IMR-90 (cell line): ENCODE measurements at places on chromosomes 3 and 15. TPM values are rescaled to one million over a fixed set of nuclear protein-coding genes. Genes with fewer than 3 reads are reported as not detected.

- DNase-seq = no peak
These were observed 54.5 kb downstream of the GABRG3 start for GRCh38 chr15:27025481-27025966.

Gene DPH6
- 6.1 and 9.8 TPM in 2 replicates for polyA plus RNA-seq

Gene SLCO2A1
- polyA plus RNA-seq = 1.2 and 1.5 TPM in 2 replicates

Gene TM4SF4
- 0.60 and 0.67 TPM in 2 replicates for polyA plus RNA-seq

- no peak for DNase-seq
These were observed 198.5 kb upstream of the MRPL3 start for GRCh38 chr3:131701153-131701770.

Gene GOLGA8T
- polyA plus RNA-seq = not detected in 2 replicates

Gene ENTPD3
- polyA plus RNA-seq = not detected in 2 replicates

- DNase-seq = no peak
These were observed 844.3 kb upstream of the SEMA6D start for GRCh38 chr15:46872981-46873330.

- DNase-seq = no peak
These were observed 72.1 kb downstream of the APBA2 start for GRCh38 chr15:28957606-28958498.
